ENCODE measurements at places on chromosomes 4 and X. TPM values are rescaled to one million over a fixed set of nuclear protein-coding genes. Genes with fewer than 3 reads are reported as not detected.
A peak's percentile ranks its signal among the peaks of the same experiment; 100 is the strongest.

Gene WDR17
- 2.1 TPM for total RNA-seq

Gene CSAG2
- total RNA-seq: not detected

Gene SNX25
- total RNA-seq: 29.0 TPM

DNA sequence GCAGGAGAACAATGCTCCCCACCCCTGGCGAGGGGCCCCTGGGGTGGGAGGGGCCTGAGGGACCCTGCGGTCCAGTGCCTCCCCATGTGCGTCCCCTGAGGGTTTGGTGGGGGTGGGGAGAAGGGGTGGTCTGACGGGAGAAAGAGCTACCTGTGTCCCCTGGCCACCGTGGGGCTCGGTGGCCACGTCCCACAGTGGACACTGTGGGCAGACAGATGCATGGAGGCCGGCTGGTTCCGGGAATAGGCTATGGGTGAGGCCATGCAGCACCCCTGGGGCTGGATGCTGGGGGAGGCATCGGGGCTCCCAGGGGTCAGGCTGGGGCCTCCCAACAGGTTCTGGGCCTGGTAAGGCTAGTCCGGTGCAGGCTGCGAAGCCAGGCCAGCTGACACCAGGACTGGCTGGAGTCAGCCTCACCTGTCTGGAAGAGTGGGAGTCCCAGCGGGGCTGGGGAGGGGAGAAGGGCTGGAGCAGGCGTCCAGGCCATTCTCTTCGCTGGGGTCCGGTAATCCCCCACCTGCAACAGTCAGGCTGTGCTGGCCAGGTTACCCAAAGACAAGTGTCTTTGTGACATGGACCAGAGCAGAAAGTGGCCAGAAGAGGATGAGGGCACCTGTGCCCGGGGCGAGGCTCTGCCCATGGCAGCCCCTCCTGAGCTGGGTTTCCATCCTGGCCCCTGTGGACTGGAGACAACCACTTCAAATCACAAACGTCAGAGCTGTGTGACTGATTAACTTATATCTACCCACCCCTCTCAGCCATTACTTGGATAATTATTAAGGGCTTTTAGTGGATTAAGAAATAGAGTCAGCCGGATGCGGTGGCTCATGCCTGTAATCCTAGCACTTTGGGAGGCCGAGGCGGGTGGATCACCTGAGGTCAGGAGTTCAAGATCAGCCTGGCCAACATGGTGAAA, 1.4 kb upstream of the FAM53A start:
- peaks cover 5% of the 10 kb centered on the region for H3K4me1 ChIP-seq
- no peak overlapping the region for H3K27ac ChIP-seq
- no peaks in the 10 kb centered on the region for H3K36me3 ChIP-seq

- no peaks in the 10 kb centered on the region for H3K27me3 ChIP-seq
- no peaks in the 10 kb centered on the region for H3K4me1 ChIP-seq
- no peak overlapping the region for H3K27ac ChIP-seq
- DNase-seq: peak; percentile 60
- no peak overlapping the region for H3K4me3 ChIP-seq
Observed at GRCh38 chrX:30735839-30736238, 82.6 kb downstream of the GK start.

DNA sequence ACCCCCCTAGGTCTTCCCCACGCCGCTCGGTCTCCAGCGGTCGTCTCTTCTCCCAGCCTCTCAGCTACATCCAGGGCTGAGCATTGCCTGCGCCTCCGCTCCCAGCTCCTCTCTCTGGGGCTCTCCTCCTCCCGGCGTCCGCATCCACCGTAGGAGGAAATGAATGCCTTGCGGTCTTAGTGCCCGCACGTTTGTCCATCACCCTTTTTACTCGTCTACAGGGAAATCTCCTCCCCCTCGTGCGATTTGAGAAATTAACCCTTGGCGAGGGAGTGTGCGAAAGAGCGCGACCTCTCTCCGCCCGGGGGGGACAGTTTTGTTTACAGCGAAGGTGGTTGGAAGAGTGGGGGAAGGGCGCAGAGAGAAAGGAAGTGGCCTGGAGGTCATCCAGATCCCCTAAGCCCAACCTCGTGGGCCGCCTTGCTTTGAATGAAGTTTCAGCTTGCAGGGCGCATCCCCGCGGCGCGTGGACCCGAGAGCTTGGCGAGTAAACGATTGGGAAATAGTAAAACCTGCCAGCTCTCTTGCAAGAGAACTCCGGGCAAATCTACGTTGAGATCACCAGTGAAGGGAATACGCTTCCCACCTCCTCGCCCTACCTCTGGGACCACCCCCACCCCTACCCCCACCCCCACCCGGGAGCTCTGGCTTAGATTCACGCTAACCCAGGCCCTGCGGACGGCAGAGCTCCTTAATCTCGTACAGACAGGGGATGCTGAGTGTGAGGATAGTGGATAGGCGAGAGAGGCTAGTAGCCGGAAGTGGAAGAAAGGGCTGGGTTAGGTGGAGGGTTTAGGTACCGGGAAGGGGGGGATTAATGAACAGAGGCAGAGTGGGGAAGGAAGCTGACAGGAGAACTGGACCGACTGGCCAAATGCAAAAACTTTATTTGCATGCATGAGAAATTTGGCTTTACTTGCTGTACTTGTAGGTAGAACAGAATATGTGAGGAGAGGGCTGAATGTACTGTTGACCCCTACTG, at the start of gene ELOVL6:
Gene ELOVL6 (minus strand): TSS at position 181 of the 982 bp plus-strand sequence. CDS start 280 bp downstream, outside the sequence.
- H3K27ac ChIP-seq: peak within 1 kb of the TSS; percentile 77
- H3K36me3 ChIP-seq: no peaks in the 10 kb centered on the region
- peaks cover 6% of the 10 kb centered on the region for H3K4me1 ChIP-seq
- H3K27me3 ChIP-seq: no peaks in the 10 kb centered on the region

GRCh38 chr4:128810331-128810870, 901 bp downstream of the JADE1 start:
- no peaks in the 10 kb centered on the region for H3K27me3 ChIP-seq
- no peak for DNase-seq
- peaks cover 4% of the 10 kb centered on the region for H3K4me1 ChIP-seq
- peak overlapping the region; percentile 75 for H3K4me3 ChIP-seq
- H3K36me3 ChIP-seq: no peaks in the 10 kb centered on the region

- H3K36me3 ChIP-seq: no peaks in the 10 kb centered on the region
- no peaks in the 10 kb centered on the region for H3K4me1 ChIP-seq
- no peak overlapping the region for H3K27ac ChIP-seq
- peak; percentile 77 for DNase-seq
- H3K4me3 ChIP-seq: no peak overlapping the region
Observed at GRCh38 chr4:159446266-159446976, 343.5 kb downstream of the RAPGEF2 start.

GRCh38 chr4:47711183-47711582, 126.7 kb downstream of the CORIN start:
- H3K36me3 ChIP-seq: no peaks in the 10 kb centered on the region
- H3K4me1 ChIP-seq: no peaks in the 10 kb centered on the region
- no peaks in the 10 kb centered on the region for H3K27me3 ChIP-seq
- no peak for DNase-seq
- H3K27ac ChIP-seq: no peak overlapping the region

DNA sequence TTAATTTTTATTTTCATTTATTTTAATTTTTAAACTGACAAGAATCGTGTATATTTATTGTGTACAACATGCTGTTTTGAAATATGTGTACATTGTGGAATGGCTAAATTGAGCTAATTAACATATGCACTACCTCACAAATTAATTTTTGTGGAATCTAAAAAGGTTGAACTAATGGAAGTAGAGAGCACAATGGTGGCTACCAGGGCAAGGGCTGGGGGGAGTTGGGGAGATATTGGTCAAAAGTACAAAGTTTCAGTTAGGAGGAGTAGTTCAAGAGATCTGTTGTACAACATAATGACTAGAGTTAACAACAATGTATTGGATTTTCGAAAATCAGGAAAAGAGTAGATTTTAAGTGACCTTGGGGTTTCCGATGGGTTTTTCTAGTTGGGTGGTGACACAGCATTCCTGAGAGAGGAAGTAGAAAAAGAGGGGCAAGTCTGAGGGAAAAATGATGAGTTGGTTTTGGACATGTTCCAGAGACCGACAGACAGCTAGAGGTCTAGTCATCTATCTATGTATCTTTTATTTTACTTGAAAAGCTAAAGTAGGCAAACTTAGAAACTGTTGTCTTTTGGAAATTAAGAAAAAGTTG, 23.2 kb downstream of the APOO start:
- DNase-seq: no peak
- H3K4me3 ChIP-seq: no peak overlapping the region

DNA sequence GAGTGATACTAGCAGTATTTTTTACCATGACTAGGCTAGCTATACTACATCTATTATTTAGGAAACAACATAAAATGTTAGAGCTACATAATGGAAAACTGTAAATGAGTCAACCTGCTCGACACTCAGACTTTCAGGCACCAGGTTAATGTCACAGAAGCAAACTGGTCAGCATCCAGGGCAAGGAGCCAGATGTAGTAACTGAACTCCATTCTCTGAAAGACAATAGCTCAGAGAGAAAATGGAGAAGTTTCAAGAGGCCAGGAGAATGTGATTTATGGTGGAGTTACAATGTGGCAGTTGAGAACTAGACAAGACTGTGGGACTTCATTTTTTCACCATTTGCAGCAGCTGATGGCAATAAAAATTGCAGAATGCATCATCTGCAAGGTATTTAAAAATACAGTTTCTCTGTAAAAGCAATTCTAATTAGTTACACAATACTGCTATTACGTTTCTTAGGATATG, 342.7 kb upstream of the PABPC4L start:
- H3K27me3 ChIP-seq: no peaks in the 10 kb centered on the region
- no peak overlapping the region for H3K4me3 ChIP-seq
- H3K36me3 ChIP-seq: no peaks in the 10 kb centered on the region

- H3K36me3 ChIP-seq: no peaks in the 10 kb centered on the region
- H3K27me3 ChIP-seq: no peaks in the 10 kb centered on the region
- no peaks in the 10 kb centered on the region for H3K4me1 ChIP-seq
- H3K27ac ChIP-seq: no peak overlapping the region
- DNase-seq: no peak
Observed at GRCh38 chr4:185672151-185672550, 136.8 kb upstream of the PDLIM3 start.

DNA sequence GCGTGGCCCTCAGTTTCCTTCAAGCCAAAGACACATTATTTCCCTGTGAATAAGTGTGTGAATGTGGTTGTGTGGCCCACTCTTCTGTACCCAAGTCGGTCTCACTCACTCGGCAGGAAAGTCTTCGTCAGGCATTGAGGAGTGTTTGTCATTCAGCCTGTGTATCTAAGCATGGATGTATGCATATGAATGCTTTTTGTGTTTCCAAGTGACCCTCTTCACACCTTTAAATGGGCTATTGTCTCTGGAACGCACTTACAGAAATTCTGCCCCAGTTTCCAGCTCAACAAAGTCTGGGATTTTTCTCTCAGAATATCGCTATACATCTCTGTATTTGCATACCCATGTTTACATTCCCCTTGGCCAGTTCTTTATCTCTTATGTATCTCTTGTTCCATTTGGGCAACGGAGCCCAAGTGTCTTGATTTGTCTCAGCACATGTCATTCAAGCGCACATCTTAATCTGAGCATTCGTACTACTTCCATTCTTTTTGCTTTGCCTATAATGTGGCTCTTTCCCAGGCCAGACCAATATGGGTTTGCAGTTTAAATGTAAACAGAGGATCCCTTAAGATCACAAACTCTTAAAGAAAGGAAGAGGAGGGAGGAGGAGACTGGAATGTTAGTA, 4.8 kb downstream of the BCOR start:
- no peak overlapping the region for H3K27ac ChIP-seq
- DNase-seq: no peak
- H3K4me1 ChIP-seq: peaks cover 9% of the 10 kb centered on the region
- H3K27me3 ChIP-seq: no peaks in the 10 kb centered on the region
- no peak overlapping the region for H3K4me3 ChIP-seq
- H3K36me3 ChIP-seq: no peaks in the 10 kb centered on the region

Gene SPP1
- total RNA-seq: 0.26 TPM

DNA sequence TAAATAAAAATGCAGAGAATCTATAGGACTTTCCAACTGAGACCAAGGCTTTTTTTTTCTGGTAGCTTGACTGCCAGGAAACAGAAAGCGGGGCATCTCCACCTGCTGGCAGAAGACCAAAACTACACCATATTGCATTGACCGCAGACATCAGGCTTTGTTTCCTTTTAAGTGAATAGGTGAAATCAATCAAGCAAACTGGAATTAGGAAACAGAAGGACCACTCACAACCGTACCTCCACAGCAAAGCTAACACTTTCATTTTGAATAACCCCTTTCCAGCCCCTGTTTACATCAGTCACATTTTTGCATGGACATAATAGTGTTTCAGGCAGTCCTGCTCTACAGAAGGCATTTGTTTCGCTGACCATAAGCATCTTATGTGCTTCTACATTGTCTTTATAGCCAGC, 218.2 kb downstream of the IDS start:
- no peak overlapping the region for H3K4me3 ChIP-seq
- no peaks in the 10 kb centered on the region for H3K4me1 ChIP-seq
- H3K27ac ChIP-seq: no peak overlapping the region
- H3K36me3 ChIP-seq: no peaks in the 10 kb centered on the region
- peak; percentile 55 for DNase-seq

Gene CFP
- 0.17 TPM for total RNA-seq

Gene GAB3
- 4.1 TPM for total RNA-seq

GRCh38 chrX:153970357-153971123, 1.1 kb downstream of the HCFC1 start:
- H3K4me3 ChIP-seq: peak overlapping the region; percentile 96
- H3K4me1 ChIP-seq: peaks cover 21% of the 10 kb centered on the region
- H3K27ac ChIP-seq: peak overlapping the region; percentile 100
- DNase-seq: peak; percentile 82
- H3K36me3 ChIP-seq: no peaks in the 10 kb centered on the region

DNA sequence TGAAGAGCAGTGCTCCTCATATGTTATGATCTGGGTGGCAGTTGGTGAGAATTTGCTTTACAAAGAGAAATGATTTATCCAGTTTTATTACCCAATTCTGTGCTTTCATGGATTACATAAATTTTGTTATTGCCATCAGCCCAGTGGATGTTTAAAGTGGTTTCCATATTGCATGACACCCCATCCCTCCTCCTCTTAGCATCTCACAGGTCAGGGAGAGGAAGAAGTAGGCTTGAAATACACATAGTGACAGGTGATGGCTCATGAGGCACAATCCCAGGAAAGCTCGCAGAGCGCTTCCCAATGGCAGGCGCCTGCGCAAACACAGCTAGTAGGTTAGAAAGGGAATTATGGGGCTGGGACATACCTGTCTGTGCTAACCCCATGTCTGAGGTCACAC, 47.7 kb upstream of the GATB start:
- H3K27ac ChIP-seq: no peak overlapping the region
- no peak overlapping the region for H3K4me3 ChIP-seq
- H3K36me3 ChIP-seq: no peaks in the 10 kb centered on the region

Measured in fibroblast of lung (primary cell).